ENCODE measurements at places on chromosomes 7 and 10. TPM values are rescaled to one million over a fixed set of nuclear protein-coding genes. Genes with fewer than 3 reads are reported as not detected.

The C7orf57 gene
- total RNA-seq = 1.2 TPM

The CRPPA gene
- total RNA-seq = 4.4 TPM

The PSD gene
- total RNA-seq = 99.6 TPM

The CCDC172 gene
- total RNA-seq = not detected

The CAV1 gene
- 16.7 TPM for total RNA-seq

The OPALIN gene
- not detected for total RNA-seq

The FEZF1 gene
- total RNA-seq = 0.25 TPM

The ASL gene
- 3.9 TPM for total RNA-seq
